HepG2 (cell line): ENCODE measurements at places on chromosomes 5 and 9.

- no peaks in the 10 kb centered on the region for H3K36me3 ChIP-seq
- no peak overlapping the region for H3K4me3 ChIP-seq
- peaks cover 36% of the 10 kb centered on the region for H3K4me1 ChIP-seq
- H3K27me3 ChIP-seq, result no peaks in the 10 kb centered on the region; the same call in 2 of the 3 replicates
- peak overlapping the region; percentile 71 for H3K27ac ChIP-seq
Observed at GRCh38 chr9:128297221-128297773, 21.2 kb downstream of the SWI5 start.

DNA sequence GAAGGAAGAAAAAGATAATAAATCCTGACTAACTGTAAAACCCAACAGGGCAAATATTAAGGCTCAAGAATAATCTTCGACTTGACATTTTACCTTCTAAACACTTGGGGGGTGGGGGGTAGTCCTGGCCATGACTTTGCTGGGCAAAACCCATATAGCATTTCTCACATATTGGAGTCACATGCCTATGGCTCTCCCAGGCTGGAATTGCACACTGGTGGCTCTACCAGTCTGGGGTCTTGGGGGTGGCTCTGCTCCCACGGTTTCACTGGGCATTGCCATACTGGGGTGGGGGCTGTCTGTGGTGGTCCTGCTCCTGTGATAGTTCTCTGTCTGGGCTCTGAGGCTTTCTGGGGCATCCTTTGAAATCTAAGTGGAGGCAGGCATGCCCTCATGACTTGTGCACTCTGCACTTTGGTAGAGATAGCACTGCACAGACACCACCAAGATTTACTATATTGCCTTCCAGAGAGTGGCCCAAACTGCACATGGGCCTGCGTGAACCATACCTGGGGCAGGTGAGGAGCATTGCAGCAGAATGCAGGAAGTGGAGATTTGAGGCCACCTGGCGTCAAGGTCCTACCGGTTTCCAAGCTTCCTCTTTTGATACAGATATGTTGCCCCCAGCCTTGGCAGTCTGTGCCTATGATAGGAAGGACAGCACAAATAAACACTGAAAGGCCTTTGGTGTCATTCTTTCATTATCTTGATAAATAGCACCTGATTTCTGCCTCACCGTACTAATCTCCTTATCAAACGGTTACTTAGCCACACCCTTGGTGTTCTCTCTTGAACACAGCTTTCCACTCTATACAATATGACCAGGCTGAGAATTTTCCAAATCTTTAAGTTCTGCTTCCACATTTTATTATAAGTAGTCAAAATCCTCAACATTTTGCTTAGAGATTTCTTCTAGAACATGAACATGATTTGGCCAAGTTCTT, 29.8 kb downstream of the BAAT start:
- H3K27me3 ChIP-seq, result no peaks in the 10 kb centered on the region
- H3K4me3 ChIP-seq, result no peak overlapping the region
- peaks cover 95% of the 10 kb centered on the region for H3K4me1 ChIP-seq
- no peak for DNase-seq

DNA sequence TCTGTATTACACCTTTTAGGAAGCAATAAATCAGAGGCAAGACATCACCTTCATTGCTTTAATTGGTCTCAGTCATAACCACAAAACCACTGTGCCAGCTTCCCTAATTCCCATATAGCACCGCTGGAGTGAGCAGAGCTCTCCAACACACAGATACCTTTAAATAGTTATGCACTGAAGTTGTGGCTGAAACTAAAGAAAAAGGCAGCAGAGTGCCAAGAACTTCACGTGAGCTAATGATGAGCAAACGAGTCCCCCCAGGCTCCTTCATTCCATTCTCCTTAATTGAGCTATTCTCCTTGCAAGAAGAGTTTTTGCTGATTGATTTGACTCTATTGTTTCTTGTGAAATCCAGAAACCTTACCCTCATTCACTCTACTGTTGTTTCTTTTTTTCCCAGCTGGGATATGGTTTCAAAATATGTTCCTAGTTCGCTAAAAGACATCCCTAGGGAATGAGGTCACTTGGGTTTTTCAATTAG, 501.5 kb downstream of the SPATA31D1 start:
- H3K36me3 ChIP-seq, result no peaks in the 10 kb centered on the region
- no peaks in the 10 kb centered on the region; the same call in 1 of the 2 replicates for H3K27me3 ChIP-seq
- no peak overlapping the region for H3K4me3 ChIP-seq
- H3K4me1 ChIP-seq, result peaks cover 30% of the 10 kb centered on the region

- H3K36me3 ChIP-seq, result no peaks in the 10 kb centered on the region; the same call in 1 of the 2 replicates
- no peaks in the 10 kb centered on the region for H3K27me3 ChIP-seq
- H3K27ac ChIP-seq, result no peak overlapping the region
- H3K4me3 ChIP-seq, result no peak overlapping the region
- no peaks in the 10 kb centered on the region for H3K4me1 ChIP-seq
- no peak for DNase-seq
Observed at GRCh38 chr9:21931428-21931827, 62.8 kb downstream of the CDKN2A start.

DNA sequence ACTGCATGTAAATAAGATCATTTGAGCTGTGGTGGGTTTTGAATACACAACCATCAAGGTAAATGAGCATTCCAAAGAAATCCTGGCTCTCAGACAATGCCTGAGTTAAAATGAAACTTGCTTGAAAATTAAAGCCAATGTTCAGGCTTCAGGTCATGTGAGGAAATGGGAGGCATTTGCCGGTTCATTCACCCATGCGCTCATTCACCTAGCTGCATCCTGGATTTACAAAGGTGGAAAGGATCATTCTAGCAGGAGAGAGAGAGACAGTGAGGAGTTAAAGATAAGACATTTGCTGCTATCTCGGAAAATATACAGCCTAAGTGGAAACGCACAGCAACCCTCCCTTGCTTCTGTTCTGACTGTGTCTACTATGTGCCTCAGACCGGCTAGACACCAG, 143.8 kb upstream of the KLF4 start:
- no peak overlapping the region for H3K4me3 ChIP-seq
- no peaks in the 10 kb centered on the region for H3K4me1 ChIP-seq
- H3K36me3 ChIP-seq, result no peaks in the 10 kb centered on the region
- no peak for DNase-seq

GRCh38 chr5:159206818-159207217, 2.5 kb downstream of the RNF145 start:
- no peak for DNase-seq
- H3K27me3 ChIP-seq, result no peaks in the 10 kb centered on the region; the same call in 2 of the 3 replicates
- H3K27ac ChIP-seq, result peak overlapping the region; percentile 83
- H3K36me3 ChIP-seq, result peaks cover 6% of the 10 kb centered on the region; the same call in 1 of the 3 replicates

- no peaks in the 10 kb centered on the region; the same call in 2 of the 3 replicates for H3K27me3 ChIP-seq
- H3K4me1 ChIP-seq, result no peaks in the 10 kb centered on the region
- H3K4me3 ChIP-seq, result no peak overlapping the region
- DNase-seq, result no peak
- H3K36me3 ChIP-seq, result no peaks in the 10 kb centered on the region
- no peak overlapping the region for H3K27ac ChIP-seq
Observed at GRCh38 chr9:84230355-84231145, 110.0 kb downstream of the SLC28A3 start.
